ENCODE measurements at places on chromosomes 4 and X.

- DNase-seq, result no peak
Measured at GRCh38 chr4:151029537-151029936, 14.5 kb upstream of the LRBA start.

DNA sequence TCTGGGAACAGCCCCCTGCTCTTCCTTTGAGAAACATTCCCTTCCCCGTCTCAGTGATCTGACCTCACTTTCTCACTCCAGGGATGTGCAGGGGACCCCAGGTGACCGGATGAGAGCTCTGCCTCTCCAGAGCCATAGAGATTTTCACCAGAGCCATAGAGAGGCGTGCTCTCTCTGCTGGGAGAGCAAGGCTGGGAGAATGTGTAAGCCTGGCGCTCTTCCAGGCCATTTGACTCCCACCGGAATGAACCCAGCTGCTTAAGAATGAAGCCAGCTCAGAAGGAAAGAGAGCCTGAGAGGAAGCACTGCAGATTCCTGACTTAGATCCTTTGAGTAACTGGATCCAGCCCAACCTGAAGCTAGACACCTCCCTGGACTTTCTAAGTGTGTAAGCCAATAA, 106.4 kb downstream of the DHX15 start:
- no peak for DNase-seq

GRCh38 chr4:184801781-184802696, 23.7 kb downstream of the ACSL1 start:
- DNase-seq, result no peak

DNA sequence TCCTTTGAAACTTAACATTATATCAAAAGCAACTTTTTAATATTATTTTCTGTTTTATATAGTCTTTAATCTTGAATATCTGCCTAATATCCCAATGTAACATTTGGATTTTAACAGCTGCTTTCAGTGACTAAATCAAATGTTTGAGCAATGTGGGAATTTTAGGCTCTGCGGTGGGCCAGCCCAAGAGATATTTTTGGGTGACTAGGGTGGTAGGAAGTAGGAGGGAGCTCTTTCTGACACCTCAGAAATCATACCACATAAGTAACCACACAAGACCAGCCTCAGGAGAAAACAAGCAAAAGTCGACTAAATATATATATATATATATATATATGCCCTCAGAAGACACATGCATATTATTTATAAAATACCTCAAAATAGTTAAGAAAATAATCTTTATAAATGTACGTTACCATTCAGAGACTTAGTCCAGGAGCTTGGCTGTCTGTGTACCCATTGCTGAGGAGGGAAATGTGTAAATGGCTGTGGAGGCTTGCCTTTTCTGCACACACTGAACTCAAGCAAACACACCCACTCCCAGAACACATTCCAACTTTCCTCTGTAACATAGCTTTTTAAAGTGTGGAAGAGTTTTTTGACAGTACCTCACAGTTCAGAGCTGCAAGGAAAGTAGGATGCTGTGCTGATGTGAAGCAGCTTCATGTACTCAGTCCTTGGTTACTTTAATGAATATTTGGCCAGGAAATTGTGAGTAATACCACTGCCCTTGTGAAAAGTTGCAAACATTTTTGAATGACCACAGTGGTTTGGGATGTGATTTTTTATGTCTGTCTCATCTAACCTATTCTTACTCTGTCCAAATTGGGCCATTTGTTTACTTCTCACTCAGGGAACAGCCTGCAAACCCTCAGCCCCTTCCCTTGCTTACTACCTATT, at the start of gene RTL3:
RTL3 (minus strand) TSS at position 484 of the 900 bp plus-strand sequence. CDS start 908 bp downstream, outside the sequence.
- no peak for DNase-seq

- no peak for DNase-seq
Measured at GRCh38 chr4:10015140-10015753, 6.0 kb downstream of the SLC2A9 start.

DNA sequence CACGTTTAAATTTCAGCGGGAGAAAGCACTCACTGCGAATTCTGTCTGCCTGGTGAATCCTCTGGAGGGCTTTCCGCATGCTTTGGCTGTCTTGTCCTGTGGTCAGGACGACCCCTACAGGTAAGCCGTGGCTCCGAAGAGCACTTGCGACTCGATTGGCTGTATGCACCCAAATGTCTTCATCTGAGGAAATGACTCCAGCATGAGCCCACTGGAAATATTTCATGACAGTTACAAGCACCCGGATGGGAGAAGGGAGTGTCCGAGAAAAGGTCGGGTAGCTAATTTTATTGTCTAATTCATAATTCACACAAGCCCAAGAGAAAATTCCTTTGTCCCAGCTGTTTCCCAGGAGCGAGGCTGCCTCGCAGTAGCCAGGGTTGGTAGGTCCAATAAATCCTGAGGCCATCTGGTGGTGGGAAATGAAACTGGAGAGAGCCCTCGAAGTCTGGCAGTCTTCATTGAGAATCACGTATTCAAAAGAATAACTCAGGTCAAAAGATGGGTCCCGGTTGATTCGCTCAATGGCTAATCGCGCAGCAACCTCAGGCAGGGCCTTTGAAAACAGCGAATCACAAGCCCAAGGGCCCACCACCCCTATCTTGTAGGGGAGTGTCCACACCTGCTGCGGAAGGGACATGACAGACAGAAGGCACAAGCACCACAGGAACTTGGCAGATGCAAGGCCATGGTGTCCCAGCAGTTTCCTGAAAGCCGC, 6.6 kb downstream of the GUCY2F start:
- no peak for DNase-seq

DNA sequence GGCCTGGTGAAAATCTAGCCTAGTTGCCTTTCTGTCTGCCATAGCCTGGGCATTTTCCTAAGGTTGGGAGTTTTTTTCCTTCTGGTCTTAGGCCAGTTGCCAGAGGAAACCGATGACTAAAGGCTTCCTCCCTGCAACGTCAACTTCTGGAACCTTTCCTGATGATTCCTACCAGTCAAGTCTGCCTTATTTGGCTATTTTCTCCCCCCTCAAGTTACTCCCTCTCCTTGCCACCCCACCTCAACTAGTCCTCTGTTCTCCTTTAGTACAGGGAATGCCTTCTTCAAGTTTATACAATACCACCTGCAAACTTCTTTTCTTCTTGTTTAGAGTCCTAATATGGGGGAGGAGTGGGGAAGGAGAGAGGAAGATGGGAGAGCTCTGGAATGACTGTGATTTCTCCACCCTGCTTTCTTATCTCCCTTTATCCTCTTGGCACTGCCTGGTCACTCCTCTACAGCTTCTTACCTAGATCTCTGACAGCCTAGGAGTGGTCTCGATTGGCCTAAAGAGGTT, 10.6 kb downstream of the MSN start:
- DNase-seq, result no peak

- no peak for DNase-seq
Measured at GRCh38 chrX:36198575-36198974, 279.0 kb downstream of the CFAP47 start.

GRCh38 chr4:25803720-25804225, 59.0 kb downstream of the SEL1L3 start:
- no peak for DNase-seq

DNA sequence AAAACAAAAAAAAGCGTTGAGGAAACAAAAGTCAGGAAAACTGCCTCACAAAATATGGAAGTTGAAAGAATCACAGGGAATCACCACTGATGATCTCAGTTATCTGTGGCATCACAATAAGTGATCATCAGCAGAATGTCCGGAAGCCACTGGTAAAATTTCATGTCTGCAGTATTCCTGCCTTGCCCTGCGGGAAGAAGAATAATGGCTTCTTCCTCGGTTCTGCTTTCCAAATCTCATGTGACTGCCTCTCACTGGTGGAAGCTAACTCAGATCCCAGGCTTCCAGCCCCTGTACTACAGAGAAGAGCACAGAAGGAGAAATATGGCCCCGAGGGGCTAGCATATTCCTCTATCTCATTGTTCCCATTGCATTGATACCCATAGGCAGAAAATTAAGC, 12.7 kb upstream of the ZNF330 start:
- DNase-seq, result no peak

GRCh38 chrX:42973321-42973720, 195.4 kb upstream of the PPP1R2C start:
- no peak for DNase-seq

DNA sequence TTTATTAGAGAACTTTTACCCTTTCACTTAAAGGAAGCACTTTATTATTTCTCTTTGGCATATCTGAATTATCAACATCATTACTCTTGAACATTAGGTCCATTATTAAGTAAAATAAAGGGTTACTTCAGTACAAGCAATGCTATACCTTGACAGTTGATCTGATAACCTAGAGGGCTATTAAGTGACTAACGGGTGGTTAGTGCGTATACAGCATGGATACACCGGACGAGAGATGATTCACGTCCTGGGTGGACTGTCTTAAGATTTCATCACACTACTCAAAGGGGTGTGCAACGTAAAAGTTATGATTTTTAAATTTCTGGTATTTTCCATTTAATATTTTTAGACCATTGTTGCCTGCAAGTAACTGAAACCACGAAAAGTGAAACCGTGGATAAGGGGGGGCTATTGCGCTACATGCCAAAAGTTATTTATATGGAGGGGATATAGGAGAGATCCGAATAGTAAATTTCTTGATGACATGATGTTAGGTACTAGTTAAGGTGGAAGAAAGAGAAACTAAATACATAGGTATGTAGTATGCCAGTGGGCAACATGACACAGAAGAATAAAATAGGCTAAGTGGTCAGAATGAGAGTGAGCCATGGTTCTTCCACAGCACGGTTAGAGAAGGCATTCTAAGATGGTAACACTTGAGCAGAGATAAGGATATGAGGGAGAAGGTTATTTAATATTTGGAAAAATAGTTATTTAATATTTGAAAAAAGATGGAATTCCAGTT, 230.8 kb upstream of the ANKRD50 start:
- DNase-seq, result no peak

DNA sequence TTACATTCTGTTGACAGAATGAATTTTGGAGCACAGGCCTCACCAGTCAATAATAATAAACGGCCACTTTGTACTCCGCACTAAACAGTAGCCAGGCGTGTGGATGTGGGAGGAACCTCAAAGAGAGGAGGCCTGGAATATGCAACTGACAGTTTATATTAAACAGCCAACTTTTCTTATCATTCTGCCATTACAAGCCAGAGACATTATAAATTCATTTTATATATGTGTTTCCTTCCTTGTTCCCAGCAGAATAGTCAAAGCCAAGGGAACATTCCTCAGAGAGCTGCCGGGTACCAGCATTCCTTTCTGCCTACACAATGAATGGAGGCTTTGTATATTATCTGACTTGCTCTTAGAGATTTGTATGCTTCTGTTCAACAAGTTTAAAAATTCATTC, 436.5 kb upstream of the FTHL17 start:
- DNase-seq, result no peak

- DNase-seq, result no peak
Measured at GRCh38 chr4:11209826-11210225, 218.9 kb downstream of the HS3ST1 start.

GRCh38 chr4:152628128-152628527, 51.7 kb downstream of the TMEM154 start:
- no peak for DNase-seq

DNA sequence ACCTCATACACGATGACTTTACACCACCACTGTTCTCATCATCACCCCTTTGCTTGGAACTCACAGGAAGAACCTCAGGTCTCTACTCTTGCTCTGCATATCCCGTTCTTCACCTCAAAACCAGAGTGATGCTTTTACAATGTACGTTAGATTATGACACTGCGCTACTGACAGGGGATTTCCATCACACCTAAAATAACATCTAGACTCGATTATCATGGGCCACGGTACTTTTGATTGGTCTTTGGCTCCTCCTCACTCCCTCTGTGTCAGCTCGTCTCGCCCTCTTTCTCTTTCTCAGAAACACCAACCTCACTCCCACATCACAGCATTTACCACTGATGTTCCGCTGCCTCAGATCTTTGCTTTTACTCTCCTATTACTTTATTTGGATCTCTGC, 172.4 kb downstream of the TLL1 start:
- DNase-seq, result no peak

GRCh38 chr4:11455201-11455835, 26.6 kb upstream of the HS3ST1 start:
- DNase-seq, result no peak

GRCh38 chr4:117893207-117893606, 141.1 kb upstream of the NDST3 start:
- DNase-seq, result no peak
